ENCODE measurements at places on chromosomes 4 and X. TPM values are rescaled to one million over a fixed set of nuclear protein-coding genes. Genes with fewer than 3 reads are reported as not detected.

The ENPP6 gene
- total RNA-seq: 0.17 TPM

- no peak for DNase-seq
- no peak overlapping the region for H3K4me3 ChIP-seq
- no peak overlapping the region for H3K27ac ChIP-seq
- no peaks in the 10 kb centered on the region for H3K27me3 ChIP-seq
- no peaks in the 10 kb centered on the region for H3K4me1 ChIP-seq
- H3K36me3 ChIP-seq: no peaks in the 10 kb centered on the region
Measured at GRCh38 chr4:31598639-31599038, 878.5 kb downstream of the PCDH7 start.

GRCh38 chr4:151566053-151566452, 157.1 kb downstream of the FHIP1A start:
- H3K4me1 ChIP-seq: no peaks in the 10 kb centered on the region
- H3K27ac ChIP-seq: no peak overlapping the region
- H3K36me3 ChIP-seq: no peaks in the 10 kb centered on the region
- H3K4me3 ChIP-seq: no peak overlapping the region
- DNase-seq: no peak

DNA sequence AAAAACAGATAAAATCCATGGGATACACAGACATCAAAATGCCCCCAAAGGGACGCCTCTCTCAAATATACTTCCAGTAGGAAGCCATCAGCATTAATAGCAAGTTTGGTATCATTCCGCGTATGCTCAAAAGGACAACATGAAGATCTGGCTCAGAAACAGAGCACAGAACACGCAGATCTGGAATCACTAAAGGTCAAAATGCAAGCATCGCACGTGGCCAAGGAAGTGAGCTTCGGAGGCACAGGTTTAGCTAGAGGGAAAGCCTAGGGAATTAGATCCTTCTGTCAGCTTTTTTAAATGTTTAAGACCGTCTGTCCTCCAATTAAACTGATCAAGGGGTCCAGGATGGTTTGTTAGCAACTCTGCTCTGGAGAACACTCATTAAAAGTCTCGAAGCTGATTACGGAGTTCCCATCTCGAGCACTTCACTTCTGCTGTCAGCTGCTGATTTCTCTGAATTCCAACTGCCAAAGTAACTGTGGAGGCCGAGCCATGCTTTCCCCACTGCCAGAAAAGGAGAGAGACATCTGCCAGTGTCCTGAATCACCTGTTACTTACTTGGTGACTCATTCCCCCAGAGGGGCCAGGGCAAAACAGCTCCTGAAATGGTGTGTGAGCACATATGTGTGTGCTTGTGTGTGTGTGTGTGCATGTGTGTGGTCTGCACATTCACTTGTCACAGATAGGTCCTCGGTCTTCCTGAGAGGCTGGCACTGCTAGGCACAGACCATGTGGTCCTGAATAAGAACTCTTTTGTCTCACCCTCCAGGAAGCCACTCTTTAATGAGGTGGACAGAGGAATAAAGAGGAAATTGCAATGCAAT, 177.7 kb upstream of the PPARGC1A start:
- no peaks in the 10 kb centered on the region for H3K27me3 ChIP-seq
- no peaks in the 10 kb centered on the region for H3K4me1 ChIP-seq
- no peak overlapping the region for H3K4me3 ChIP-seq
- H3K27ac ChIP-seq: no peak overlapping the region

DNA sequence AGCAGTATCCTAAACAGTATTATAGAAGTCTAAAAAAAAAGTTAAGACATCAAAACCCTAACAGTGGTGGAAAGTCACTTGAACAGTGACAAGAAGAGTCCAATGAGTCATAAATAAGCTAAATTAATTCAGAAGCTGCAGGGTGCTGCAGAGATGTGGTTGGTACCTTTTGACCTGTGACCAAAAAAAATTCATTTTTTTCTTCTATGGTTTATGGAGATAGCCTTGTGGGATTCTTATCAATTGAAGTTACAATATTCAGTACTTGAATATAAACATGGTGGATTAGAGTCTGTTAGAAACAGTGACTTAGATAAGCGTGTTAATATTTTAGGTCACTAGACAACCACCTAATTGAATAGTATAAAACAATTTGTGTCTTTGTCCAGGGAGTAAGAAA, 35.4 kb downstream of the CCSER1 start:
- H3K27me3 ChIP-seq: no peaks in the 10 kb centered on the region
- peak; percentile 1 for DNase-seq
- H3K27ac ChIP-seq: no peak overlapping the region
- H3K4me1 ChIP-seq: no peaks in the 10 kb centered on the region
- no peaks in the 10 kb centered on the region for H3K36me3 ChIP-seq

DNA sequence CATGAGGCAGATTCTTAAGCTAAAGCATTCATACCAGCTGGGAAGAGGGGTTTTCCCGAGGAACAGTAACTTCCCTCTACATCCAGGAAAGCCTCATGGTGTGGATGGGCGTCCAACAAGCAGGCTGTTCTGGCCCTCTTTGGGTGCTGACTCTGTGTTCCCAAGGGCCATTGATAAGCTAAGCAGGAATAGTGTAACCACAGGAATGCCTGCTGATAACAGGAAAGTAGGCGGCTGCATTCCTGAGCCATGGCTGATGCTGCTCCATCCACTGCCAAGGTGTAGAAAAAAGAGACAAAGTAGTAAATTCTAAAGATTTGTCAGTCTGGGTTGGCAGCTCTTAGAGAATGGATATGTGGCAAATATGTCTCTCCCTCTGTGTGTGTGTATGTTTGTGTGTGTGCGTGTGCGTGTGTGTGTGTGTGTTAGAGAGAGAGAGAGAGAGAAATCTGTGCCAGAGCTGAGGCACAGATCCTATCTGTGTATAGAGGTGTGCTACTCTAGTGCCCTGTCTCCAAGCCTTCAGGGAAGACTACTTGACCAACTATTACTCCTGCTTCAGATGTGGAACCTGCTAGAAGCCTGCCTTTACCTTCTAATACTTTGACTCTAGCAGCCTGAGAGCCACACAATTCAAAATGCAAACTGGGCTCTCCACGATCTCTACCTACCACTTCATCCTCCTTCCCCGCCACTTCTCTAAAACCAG, 353.1 kb upstream of the NR3C2 start:
- peak; percentile 92 for DNase-seq
- no peak overlapping the region for H3K27ac ChIP-seq
- H3K36me3 ChIP-seq: no peaks in the 10 kb centered on the region
- H3K4me3 ChIP-seq: no peak overlapping the region
- H3K27me3 ChIP-seq: no peaks in the 10 kb centered on the region

DNA sequence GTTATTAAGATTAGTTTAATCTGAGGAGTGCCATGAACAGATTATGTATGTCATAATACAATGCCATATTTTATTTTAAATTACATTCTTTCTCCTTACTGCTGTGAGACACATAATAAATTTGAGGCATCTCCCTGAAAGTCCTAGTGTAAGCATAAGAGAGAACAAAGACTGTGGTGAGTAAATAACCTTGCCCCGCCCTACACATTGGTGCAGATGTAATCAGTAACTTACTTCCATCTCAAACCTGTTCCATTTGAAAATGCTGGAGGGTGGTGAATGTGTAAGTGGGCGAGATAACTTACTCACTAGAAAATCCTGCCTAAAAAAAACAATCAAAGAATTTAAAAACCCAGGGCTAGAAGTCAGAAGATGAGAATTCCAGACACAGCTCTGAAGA, 338.1 kb upstream of the SLIT2 start:
- H3K4me1 ChIP-seq: no peaks in the 10 kb centered on the region
- H3K36me3 ChIP-seq: no peaks in the 10 kb centered on the region
- peak; percentile 35 for DNase-seq
- no peaks in the 10 kb centered on the region for H3K27me3 ChIP-seq

DNA sequence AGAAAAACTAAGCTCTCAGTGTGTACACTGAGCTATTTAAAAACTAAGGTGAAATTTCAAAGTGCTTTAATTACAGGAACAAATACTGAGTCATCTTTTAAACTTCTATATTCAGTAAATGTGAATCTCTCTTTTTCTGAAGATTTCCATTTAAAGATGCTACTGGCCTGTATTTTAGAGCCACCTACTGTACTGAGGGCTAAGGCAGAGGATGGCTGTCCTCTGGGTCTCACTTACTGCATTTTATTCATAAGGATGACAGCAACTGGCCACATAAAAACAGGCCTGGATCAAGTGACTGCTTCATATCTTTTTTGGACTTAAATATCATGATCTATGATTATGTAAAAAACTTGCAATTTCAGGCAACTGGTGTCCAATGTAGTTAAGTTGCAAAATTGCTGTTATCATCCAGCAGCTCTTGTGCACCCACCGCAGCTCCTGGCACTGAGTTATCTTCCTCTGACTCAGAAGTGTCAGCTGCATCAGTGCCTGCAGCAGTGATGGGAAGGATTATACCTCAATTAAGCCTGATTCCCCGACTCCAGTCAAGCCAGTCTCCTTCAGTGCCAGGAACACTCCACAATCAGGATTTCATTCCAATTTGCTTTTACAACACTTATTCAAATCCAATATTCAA, 1073.7 kb downstream of the PDHA2 start:
- DNase-seq: no peak
- H3K36me3 ChIP-seq: no peaks in the 10 kb centered on the region
- H3K27me3 ChIP-seq: no peaks in the 10 kb centered on the region

DNA sequence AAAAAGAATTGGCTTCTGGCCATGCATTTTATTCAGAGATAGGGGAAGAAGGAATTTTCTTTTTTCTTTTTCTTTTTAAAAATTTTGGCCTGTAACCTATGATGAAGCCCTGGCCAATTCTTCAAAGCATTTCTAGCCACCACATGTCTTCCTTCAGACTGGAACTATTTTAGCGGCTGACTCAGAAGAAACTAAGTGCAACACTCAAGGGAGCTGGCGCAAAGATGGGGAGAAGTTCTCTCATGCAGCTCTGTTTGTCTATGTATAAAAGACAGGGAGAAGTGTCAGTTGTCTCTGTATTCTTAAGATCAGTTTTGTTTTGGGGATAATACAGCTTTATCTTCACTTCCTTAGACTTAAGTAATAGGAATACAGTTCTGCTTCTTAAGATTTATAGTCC, 46.1 kb downstream of the MBNL3 start:
- no peaks in the 10 kb centered on the region for H3K4me1 ChIP-seq
- H3K27me3 ChIP-seq: no peaks in the 10 kb centered on the region
- no peaks in the 10 kb centered on the region for H3K36me3 ChIP-seq
- no peak overlapping the region for H3K27ac ChIP-seq
